Activated naive CD4-positive, alpha-beta T cell treated with anti-CD3 and anti-CD28 coated beads, Interleukin-2, amount 50 U/mL, for 16 hours (primary cell): ENCODE measurements at places on chromosomes 13 and 19.

DNA sequence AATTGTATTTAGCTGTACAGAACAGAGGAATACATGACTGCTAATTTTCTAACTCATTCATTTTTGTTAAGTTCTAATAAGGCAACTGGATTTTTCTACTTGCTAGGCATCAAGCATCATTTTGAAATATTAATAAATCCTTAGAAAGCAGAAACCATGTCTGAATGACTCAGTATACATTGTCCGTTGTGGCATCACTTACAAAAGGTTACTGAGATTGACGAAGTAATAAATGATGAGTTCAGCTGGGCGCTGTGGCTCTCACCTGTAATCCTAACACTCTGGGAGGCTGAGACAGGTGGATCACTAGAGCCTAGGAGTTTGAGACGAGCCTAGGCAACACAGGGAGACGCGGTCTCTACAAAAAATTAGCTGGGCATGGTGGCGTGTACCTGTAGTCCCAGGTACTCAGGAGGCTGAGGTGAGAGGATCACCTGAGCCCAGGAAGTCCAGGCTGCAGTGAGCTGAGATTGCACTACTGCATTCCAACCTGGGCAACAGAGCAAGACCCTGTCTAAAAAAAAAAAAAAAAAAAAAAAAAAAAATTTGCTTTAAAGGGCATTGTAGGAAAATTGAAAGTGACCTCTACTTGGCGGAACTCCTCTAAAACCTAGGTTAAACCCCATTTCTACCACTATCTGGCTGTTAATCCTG lies 36.6 kb downstream of the LHFPL6 start:
- DNase-seq: no peak

DNA sequence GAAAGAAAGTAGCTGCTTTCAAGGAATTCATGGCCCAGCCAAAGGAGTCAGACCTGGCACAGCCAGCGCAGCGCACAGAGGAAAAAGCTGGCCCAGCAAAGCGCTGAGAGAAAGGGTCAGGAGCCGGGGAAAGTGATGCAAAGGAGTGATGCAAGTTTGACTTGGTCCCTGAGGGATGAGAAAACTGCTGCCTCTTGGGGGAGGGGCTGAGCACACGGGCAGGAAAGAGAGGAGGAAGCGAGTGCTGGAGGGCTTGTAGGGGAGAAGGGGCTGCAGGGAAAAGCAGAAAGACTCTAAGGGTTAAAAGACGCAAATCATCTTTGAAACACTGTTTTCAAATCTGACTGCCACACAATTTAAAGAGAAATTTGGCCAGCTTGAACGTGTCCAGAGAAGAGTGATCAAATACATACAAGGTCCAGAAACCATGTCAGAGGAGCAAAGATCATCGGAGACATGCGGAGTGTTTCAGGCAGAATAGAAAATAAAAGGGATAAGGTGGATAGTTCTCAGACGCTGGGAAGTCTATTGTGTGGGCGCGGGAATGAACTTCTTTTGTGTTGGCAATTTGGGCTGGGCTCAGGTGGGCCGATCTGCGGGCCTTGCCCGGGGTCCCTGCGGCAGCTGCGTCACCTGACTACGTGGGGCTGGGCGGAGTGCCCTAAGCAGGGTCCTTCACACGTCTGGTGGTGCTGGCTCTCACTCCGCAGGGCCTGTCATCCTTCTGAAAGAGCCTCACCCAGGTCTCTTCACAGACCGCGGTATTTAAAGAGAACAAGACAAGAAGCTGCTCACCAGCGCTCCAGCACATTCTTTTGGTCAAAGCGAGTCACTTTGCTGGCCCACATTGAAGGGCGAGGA lies 18.1 kb downstream of the N4BP2L1 start:
- DNase-seq: no peak

DNA sequence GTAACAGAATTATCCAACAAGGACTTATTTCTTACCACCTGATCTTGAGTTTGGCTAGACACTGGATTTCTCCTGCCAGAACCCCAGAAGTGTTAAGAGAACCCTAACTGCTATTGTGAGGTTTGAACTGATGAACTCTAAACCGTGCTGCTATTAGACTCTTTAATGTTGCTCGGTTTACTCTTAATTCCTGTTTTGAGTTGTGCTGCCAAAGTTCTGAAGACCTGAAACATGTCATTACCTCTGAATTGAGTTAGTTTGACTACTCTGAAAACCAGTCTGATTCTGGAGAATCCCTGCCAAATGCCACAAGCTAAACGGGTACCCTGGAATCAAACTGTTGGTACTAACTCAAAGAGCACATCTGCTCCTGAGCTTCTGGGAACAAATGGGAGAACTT lies 215.5 kb downstream of the KLF12 start:
- DNase-seq: no peak

- no peak for DNase-seq
Measured at GRCh38 chr13:52934258-52934657, 85.8 kb upstream of the PCDH8 start.

GRCh38 chr13:109747524-109747923 lies 38.9 kb downstream of the IRS2 start:
- no peak for DNase-seq

DNA sequence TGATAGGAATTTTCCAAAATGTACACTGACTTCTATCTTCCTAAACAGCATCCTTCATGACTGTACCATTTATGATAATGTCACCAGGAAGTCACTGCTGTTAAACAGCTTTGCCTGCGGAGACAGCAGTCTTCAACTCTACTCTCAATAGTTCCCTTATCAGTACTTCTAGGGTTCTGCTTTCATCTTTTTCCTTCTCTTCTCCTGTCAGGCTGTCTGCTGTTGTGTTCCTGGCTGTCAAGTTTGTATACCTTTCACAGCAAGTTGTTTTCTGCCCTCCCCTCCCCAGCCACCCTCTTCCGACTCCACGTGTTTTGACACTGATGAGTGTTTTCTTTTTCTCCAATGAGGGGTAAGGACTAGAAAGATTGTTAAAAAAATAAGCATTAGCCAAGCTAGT lies 2.2 kb downstream of the UPF3A start:
- DNase-seq: no peak

GRCh38 chr19:9878511-9879196 lies 43.5 kb downstream of the PIN1 start:
- DNase-seq: no peak

- no peak for DNase-seq
Measured at GRCh38 chr13:102935896-102936321, 90.1 kb downstream of the ERCC5 start.

GRCh38 chr19:51810223-51810622 lies 15.3 kb downstream of the FPR3 start:
- DNase-seq: no peak

DNA sequence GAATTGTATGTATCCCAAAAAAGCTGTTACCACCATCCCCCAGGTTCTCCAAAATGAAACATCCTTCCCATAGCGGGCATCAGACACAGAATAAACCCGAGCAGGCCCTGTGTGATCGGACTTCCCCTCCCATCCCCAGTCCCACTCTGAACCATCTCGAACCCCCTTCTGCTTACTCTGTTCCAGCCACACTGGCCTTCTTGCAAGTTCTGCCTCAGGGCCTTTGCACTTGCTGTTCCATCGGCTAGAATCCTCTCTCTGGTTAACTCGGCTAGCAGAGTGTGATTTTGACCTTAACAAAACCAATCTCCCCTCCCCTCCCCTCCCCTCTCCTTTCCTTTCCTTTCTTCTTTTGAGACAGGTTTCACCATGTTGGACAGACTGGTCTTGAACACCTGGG lies 15.7 kb downstream of the AP2S1 start:
- no peak for DNase-seq

- no peak for DNase-seq
Measured at GRCh38 chr19:33405553-33406461, 32.3 kb downstream of the CEBPG start.

DNA sequence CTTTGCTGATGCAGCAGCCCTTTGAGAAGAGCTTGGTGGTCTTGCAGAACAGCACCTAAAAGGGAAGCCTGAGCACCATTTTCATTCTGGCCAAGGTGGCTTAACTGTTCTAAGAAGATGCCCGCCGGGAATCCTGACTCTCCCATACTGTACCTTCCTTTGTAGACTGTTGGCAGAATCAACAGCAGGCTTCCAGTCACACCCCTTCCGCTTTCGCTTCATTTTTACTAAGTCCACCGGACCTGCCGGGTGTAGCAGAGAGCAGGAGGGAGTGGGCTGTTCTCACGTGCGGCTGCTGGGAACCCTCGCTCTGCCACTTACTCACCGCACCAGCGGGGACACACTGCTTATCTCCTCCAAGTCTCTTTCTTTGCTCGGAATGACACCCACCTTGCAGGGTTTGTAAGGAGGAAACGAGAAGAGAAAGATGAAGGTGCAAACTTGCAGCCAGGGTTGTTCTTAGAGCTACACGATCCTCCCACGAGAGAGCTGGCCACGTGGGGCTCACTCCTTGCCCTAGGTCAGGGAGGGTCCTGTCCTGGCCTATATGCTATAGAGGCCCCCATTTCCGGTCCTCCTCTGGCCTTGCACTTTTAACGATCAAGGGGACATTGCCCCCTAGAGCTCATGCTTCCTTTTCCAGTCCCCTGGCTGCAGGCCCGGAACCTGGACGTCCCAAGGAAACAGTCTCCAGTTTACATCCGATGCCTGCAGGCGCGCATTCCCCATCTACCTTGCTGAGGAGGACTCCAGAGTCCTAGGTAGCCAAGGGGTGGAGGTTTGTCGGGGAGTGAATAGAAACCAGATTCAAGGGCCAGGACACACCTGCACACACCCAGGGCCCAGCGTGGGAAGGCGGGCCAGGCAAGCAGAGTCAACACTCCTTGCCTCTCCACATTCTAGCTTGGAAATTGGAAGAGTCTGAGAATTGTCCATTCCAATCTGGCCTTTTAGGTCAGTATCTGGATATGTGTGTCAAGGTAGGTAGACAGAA lies 453.6 kb downstream of the IRS2 start:
- DNase-seq: no peak

DNA sequence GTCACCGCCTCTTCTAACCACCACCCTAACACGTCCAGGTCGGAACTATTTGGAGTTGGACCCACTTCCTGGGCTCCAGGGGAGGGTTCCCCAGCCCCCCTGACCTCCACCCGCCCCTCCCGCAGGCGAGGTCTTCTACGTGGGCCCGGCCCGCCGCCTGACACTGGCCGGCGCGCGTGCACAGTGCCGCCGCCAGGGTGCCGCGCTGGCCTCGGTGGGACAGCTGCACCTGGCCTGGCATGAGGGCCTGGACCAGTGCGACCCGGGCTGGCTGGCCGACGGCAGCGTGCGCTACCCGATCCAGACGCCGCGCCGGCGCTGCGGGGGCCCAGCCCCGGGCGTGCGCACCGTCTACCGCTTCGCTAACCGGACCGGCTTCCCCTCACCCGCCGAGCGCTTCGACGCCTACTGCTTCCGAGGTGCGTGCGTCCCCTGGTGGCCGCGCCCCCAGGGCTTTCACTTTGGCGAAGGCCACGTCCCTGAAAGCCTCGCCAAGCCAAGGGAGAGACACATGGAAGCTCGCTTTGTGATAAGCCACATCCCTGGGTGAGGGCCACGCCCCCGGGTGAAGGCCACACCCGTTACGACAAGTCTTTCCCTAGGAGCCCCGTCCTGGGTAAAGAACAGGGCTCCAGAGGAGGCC lies 13.2 kb downstream of the NCAN start:
- peak; percentile 78 for DNase-seq

DNA sequence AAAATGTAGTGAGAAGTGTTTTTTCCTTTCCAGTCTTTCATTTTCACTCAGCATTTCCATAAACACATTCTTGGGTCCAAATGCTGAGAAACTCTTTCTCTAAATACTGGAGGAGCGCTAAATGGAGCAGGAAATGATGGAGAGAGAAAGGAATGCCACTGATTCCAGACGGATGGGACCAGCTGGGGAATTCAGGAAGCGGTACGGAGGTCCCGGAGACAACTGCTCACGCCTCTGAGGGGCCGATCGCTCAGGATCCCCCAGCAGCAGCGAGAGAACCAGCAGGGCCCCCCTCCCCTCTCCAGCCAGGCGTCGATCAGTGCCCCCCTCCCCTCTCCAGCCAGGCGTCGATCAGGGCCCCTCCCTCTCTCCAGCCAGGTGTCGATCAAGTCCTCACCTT lies 13.2 kb downstream of the RASA3 start:
- no peak for DNase-seq

DNA sequence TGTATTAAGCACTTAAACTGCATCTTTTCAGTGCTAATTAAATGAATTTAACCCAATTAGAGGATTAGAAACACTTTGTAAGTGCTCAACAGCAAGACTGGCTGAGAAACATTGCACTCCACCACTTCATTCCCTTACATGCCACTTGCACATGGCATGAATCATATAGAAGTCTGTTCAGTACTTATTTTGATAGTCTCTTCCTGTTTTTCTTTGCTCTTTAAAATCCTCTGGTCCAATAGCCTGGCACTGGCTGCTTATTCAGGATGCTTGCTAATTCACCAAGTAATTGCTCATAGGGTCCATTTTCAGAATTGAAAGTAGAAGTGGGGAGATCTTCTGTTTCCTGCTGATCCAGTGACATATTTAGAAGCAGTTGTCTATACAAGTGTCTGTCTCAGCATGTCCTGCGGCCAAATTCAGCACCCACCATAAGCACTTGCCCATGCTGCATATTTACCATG lies 900.1 kb downstream of the PCDH9 start:
- DNase-seq: no peak

DNA sequence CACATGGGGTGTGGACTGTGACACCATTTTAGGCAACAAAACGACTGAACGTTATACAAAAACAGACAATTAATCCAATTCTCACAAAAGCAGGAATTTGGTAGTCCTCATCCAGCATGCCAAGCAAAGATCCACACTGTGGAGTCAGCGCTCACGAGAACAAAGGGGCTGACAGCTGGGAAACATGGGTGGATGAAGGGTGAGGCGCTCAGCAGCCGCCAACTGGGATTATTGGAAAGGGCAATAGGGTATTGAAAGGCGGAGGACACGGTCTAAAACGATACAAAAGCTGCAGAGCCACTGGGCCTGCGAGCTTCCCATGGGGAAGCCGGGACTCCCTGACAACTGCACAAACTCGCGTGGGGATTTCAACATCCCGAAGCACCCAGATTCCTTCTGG lies 4.7 kb upstream of the ZNF813 start:
- no peak for DNase-seq

GRCh38 chr19:13958043-13958442 lies 5.7 kb downstream of the DCAF15 start:
- DNase-seq: no peak

DNA sequence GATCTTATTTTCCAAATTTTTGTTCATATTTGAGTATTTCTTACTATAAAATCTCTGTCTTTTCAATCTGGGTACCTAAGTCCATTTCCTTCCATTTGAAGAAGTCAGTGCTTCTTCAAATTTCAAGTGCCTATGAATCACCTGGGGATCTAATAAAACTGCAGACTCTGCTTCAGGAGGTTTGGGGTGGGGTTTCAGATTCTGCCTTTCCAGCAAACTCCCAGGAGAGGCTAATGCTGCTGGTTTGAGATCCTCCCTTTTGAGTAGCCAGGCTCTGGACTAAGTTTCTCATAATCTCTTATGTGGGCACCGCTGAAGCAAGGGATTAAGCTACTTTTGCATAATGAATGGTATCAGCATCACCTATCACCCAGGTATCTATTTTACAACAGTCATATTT lies 242.4 kb downstream of the RGCC start:
- DNase-seq: no peak
